ENCODE measurements at places on chromosomes 1 and 21.

GRCh38 chr1:230073371-230074035, 6.5 kb downstream of the GALNT2 start:
- no peak for DNase-seq

- DNase-seq, result no peak
These were observed 27.1 kb upstream of the CD2 start for GRCh38 chr1:116726872-116727820.

DNA sequence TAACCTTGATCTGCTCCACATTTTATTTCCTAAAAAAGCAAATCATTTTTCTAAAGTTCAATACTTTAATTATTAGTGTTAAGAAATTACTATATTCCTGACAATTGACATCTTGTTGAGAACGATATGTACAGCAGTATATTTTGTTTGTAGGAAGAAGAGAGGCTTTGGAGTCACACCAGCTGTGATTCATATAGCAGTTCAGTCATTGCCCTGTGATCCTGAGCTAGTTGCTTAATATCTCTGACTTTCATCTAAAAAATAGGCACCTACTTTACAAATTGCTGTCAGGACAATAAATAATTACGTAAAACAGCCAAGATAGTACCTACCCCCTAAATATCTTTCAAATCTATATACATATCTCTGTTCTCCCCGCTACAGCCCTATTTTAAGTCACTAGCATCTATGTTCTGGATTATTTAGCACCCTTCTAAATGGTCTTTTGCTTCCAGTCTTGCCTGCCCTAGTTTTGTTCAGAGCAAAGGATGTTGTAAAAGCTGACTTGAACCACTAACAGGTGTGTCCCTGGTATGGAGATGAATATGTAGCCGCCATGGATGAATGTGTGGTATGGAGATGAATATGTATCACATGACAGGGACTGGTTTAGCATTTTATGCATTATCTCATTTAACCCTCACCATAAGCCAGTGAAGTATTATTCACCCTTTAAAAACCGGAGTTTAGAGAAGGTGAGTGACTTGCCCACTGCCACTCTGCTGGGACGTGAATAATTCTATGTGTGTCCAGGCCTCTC, 42.2 kb downstream of the RNF220 start:
- DNase-seq, result no peak

GRCh38 chr1:110321045-110321444, 18.1 kb upstream of the RBM15 start:
- DNase-seq, result no peak

- no peak for DNase-seq
These were observed 301.0 kb downstream of the TTLL7 start for GRCh38 chr1:83697961-83698360.

GRCh38 chr1:108865316-108865910, 8.5 kb upstream of the AKNAD1 start:
- DNase-seq, result no peak

DNA sequence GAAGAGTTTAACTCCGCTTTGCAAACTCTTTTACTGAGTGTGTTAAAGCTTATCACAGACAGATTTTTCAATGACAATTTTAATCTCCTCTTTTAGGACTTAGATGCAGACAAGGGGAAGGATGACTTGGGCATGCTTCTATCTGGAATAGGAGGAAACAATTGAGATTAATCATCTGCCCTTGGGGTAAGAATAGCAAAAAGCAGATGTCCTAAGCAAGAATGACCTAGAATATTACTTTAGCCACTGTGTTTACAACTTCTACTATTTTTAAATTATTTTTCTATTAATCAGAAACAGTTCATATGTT, 569.0 kb upstream of the ADGRL2 start:
- DNase-seq, result no peak

- no peak for DNase-seq
These were observed 114.3 kb upstream of the RUNX1 start for GRCh38 chr21:35163411-35163810.

DNA sequence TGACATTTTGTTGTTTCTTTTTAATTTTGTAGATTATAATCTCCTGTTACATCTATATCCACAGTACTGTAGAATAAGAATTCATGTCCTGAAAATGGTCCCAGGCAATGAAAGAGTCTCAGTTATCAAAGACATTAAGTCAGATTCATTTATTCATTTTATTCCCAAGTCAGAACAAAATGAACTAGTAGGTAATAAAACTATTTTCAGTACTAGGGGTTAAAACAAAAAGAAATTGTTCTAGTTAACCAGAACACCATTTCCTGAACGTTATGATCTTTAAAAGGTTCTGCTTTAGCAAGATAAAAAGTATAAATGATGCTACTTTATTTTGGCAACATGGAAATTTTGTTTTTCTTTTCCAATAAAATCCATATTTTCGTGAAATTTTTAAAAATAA, 6.8 kb upstream of the DYNLT5 start:
- no peak for DNase-seq

- no peak for DNase-seq
These were observed 38.2 kb downstream of the TMEM51 start for GRCh38 chr1:15191770-15192169.

GRCh38 chr1:94873520-94874351, 53.2 kb downstream of the CNN3 start:
- DNase-seq, result no peak

DNA sequence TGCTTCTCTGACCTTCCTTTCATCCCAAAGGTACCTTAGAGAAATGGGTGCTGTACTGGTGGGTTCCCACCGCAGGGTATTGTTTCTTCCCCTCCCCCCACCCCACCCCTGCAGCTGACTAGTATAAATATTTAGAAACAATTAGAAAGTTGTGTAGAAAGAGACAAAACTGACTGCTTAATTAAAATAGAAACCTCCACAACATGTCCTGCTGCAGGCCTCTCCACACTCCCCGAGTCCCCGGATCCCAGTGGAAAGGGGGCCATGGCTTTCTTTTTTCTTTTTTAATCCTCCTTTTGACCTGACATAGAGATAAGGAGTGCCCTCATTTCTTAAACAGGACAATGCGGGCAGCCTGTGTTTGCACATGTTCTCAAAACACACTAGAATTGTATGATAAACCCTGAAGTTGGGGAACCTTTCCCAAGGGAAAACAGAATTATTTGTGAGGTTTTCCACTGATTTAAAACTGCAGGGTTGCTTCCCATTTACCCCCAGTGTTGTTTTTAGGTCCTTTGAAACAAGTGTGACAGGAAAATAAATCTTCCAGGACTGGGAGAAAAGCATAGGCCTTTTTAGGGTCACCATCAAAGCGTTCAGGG, 1.7 kb downstream of the RHOU start:
- DNase-seq, result no peak

- no peak for DNase-seq
These were observed 309.3 kb downstream of the DISC1 start for GRCh38 chr1:231935856-231936255.

DNA sequence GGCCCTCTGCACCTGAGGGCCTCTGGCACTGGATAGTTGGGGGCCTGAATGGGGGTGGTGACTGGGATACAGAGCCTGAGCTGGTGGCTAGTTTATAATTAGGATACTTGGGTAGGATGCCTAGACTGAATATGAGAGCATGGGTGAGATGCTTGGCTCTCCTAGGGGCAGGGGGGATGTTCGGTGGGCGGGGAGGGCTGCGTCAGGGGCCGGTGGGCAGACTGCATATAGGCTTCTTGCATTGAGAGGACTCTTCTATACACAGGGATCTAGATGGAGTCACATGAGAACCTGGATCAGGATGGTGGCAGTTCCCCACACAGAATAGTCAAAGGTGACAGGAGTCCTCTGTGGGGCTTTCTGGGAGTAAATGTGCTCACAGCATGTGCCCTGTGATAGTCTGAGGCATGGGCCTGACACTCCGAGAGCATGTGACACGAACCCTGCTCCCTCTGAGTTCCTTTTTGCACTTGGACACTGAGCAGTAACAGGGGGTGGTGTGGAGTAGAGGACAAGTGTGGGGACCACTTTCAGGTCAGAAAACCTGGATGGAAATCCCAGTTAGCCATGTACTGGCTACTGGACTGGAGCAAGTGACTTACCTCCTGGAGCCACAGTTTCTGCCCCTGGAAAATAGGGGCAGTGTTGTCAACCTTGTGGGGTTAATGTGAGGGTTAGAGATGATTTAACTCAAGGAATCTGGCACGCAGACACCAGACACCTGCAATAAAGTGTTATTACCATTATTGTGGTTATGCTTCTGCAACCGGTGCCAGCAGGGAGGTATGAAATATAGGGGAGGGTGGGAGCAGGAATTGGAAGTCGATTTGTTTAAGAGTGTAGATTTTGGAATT, 2.2 kb downstream of the MAP7D1 start:
- DNase-seq, result no peak

- no peak for DNase-seq
These were observed 27.3 kb upstream of the MED18 start for GRCh38 chr1:28301368-28302174.

GRCh38 chr1:80217377-80217986, 1211.0 kb upstream of the ADGRL4 start:
- no peak for DNase-seq

DNA sequence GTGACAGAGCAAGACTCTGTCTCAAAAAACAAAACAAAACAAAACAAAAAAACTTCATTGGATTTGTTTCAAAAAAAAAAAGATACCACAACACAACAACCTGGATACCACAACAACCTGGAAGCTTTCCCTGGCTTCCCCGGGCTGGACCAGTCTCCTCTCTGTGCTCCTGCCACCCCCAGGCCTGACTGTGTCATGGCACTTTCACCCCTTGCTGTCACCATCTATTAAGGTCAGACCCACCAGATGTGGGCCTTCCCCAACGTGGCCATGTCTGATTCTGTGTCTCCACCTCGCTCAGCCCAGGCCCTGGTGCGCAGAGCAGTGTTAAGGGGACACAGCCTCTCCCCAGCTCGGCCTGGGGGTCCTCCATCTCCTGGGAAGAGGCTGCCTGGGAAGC, 28.3 kb upstream of the ACOT11 start:
- no peak for DNase-seq

All from CD4-positive, alpha-beta memory T cell (primary cell).